ENCODE measurements at places on chromosomes 5 and 9.

- DNase-seq, result no peak
These were observed 137.5 kb downstream of the MAT2B start for GRCh38 chr5:163642904-163643303.

DNA sequence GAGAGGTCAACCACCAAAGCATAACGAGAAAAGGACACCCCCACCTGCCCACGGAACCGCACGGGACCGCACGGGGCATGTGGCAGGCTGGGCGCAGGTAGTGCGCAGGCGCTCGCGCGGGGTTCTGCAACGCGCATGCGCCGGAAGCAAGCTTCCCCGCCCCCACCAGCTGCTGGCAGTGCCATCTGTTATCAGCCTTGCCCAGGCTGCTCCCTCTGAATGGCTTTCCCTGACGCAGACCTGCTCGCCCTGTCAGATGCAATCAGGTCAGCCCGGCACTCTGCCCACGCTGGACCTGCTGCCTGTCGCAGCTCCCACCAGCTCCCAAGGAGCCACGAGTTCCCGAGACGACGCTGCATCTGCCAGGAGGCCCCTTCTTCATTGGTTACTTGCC is 22.8 kb downstream of the PTCH1 start:
- DNase-seq, result peak; percentile 68

GRCh38 chr9:124973807-124974206 is 32.9 kb upstream of the GOLGA1 start:
- no peak for DNase-seq

GRCh38 chr9:92976431-92976830 is 29.1 kb downstream of the FGD3 start:
- DNase-seq, result no peak

GRCh38 chr9:18623221-18624079 is 149.5 kb downstream of the ADAMTSL1 start:
- DNase-seq, result no peak

GRCh38 chr5:80181618-80182211 is 74.1 kb downstream of the SERINC5 start:
- DNase-seq, result no peak

- no peak for DNase-seq
These were observed 141.7 kb downstream of the DCP2 start for GRCh38 chr5:113118298-113118697.

DNA sequence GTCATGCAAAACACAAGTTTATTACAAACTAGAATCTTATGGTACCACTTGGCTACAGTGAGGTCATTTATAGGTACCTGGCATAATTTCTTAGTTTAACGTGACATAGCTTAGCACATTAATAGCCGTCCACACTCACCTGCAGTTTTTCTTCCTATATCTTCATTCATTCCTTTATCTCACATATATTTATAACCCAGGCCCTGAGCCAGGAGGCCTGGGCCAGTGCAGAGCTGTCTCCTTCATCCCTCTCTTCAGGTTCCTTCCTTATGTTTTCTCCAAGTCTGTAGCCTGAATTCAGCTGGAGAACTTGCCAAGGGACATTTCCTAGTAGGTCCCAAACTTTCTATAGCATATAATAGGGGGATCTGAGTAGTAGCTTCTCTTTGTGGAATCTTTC is 367.9 kb upstream of the SGCD start:
- DNase-seq, result no peak

All from activated CD8-positive, alpha-beta memory T cell treated with anti-CD3 and anti-CD28 coated beads, Interleukin-2, amount 50 U/mL, for 48 hours (primary cell).